Mammary microvascular endothelial cell (primary cell): ENCODE measurements at places on chromosomes 3 and 15. TPM values are rescaled to one million over a fixed set of nuclear protein-coding genes. Genes with fewer than 3 reads are reported as not detected.

Gene SNTN
- not detected in 2 replicates for total RNA-seq

Gene CKMT1A
- not detected in 2 replicates for total RNA-seq

Gene COL6A5
- total RNA-seq: not detected in 2 replicates

Gene PIERCE2
- 1.5 and 1.7 TPM in 2 replicates for total RNA-seq

Gene FILIP1L
- total RNA-seq: 26.1 and 39.2 TPM in 2 replicates

Gene PARP16
- 3.4 and 4.9 TPM in 2 replicates for total RNA-seq

Gene PROS1
- 7.2 and 11.1 TPM in 2 replicates for total RNA-seq

Gene TMEM62
- total RNA-seq: 18.9 and 20.4 TPM in 2 replicates

Gene ENTPD3
- total RNA-seq: not detected in 2 replicates

Gene VEPH1
- total RNA-seq: 138 and 149 TPM in 2 replicates

Gene FGD5
- 49.4 and 50.4 TPM in 2 replicates for total RNA-seq

Gene DUOXA1
- total RNA-seq: not detected in 2 replicates
